ENCODE measurements at places on chromosomes 4 and X. TPM values are rescaled to one million over a fixed set of nuclear protein-coding genes. Genes with fewer than 3 reads are reported as not detected.

NHS gene
- total RNA-seq, result 13.2 TPM

USP53 gene
- 549 TPM for total RNA-seq

CSAG1 gene
- not detected for total RNA-seq

SHROOM4 gene
- total RNA-seq, result 4.6 TPM

SLC4A4 gene
- total RNA-seq, result 5.0 TPM

VGLL1 gene
- total RNA-seq, result not detected
